HS-27A (cell line): ENCODE measurements at places on chromosomes 6 and 20.
A peak's percentile ranks its signal among the peaks of the same experiment; 100 is the strongest.

GRCh38 chr6:43091436-43091991 lies 15.4 kb downstream of the PTK7 start:
- DNase-seq: no peak

- no peak for DNase-seq
Observed at GRCh38 chr20:2163312-2163711, 61.7 kb downstream of the STK35 start.

DNA sequence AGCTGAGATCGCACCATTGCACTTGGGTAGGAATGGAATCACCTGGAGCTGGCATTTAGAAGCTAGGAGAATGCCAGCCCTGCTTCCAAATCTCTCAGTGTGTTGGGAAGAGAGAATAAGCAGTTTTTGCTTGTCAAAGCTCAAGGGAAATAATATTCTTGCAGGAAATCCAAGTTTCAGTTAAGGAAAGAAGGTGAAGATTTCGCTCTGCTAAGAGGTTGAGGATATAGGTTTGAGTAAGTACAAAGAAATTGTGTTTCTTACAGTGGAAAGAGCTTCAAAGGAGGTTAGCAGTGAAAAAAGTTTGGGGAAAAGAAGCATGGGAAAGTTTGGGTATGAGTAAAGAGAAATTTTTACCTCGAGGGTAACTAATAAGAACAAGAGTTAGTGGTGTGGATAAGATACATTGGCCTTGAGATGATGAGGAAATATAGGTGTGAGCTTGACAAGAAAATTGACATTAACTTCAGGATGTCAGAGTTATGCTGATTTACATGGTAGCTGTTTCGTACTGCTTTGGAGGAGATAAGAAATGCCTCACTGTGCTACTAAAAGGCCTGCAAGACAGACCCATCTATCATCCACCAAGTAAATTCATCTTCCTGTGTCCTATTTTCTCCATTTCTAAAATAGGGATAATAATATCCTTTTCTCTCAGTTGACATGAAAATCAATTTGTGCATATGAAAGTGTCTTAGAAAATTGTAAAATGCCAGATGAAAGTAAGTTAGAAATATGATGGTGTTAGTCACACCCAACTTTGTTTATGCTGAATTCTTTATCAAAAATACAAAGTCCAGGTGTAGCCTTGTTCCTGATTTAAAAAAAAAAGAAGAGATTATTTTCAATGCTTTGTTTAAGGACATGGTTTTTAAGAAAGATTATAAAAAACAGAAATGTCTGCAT lies 12.8 kb upstream of the HINT3 start:
- no peak for DNase-seq

GRCh38 chr20:22974354-22974753 lies 60.8 kb upstream of the SSTR4 start:
- no peak for DNase-seq

- no peak for DNase-seq
Observed at GRCh38 chr20:48721324-48722001, 106.3 kb downstream of the PREX1 start.

- no peak for DNase-seq
Observed at GRCh38 chr20:21507400-21508229, 6.2 kb downstream of the NKX2-2 start.

DNA sequence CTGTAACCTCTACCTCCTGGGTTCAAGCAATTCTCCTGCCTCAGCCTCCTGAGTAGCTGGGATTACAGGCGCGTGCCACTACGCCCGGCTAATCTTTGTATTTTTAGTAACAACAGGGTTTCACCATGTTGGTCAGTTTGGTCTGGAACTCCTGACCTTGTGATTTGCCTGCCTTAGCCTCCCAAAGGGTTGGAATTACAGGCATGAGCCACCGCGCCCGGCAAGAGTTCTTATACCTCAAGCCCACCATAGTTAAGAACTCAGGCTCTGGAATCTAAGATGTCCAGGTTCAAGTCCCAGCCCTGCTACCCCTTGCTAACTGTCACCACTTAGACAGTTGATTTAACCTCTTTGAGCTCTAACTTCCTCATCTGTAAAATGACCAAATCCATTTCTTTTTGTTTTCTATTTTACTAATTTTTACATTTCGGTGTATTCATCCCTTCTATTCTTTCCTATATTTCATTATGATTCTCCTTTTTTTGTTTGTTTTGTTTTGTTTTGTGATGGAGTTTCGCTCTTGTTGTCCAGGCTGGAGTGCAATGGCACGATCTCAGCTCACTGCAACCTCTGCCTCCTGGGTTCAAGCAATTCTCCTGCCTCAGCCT lies 104.8 kb upstream of the ZNF217 start:
- DNase-seq: no peak

DNA sequence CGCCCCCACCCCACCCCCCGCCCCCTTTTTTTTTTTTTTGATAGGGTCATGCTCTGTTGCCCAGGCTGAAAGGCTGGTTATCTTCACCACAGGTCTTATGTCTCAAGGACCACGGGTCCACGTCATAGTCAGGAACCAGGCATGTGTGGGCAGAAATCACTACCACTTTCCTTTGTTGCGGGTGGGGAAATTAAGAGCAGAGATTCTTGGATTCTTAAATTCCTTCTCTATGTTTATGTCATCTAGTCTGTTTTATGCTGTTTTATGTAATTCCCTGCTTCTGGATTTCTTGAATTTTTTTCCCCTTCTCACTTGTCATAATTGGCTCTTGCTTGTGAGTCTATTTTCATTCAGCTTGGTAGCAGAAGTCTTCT lies 25.8 kb upstream of the PLCG1 start:
- no peak for DNase-seq

DNA sequence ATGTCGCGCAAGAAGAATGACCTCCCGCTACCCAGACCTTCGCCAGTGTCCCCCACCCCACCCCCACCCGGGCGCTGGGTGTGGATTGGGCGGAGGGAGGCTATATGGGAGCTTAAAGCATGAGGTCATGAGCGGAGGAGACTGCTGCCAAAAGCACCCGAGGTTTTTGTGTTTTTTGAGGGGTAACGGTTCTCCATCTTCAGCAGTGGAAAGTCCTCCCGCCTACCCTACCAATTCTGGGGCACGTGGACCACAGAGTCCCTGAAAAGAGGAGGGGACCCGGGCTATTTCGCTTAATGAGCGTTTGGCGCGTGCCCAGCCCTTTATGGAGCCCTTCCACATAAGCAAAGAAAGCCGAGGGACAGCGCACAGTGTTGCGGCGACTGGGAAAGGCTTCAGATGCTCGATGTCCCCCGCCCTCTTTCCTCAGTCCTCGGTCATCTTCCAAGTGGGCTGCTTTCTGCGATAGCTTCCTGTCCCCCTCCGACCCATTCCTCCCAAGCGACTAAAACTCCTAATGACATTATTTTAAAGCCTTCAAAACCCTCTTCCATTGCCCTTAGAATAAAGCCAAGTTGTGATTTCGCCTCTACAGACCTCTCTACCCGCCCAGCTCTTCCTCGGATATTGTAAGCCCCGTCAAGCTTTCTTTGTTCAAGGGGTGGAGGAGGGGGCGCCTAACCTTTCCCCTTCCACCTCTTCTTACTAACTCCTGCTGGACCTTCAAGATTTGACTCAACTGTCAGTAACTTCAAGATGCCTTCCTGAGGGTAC lies 2.1 kb upstream of the TRERF1 start:
- DNase-seq: peak; percentile 61

- DNase-seq: no peak
Observed at GRCh38 chr20:57451431-57451794, 60.2 kb downstream of the RBM38 start.

- DNase-seq: no peak
Observed at GRCh38 chr6:156942266-156942665, 165.1 kb downstream of the ARID1B start.

DNA sequence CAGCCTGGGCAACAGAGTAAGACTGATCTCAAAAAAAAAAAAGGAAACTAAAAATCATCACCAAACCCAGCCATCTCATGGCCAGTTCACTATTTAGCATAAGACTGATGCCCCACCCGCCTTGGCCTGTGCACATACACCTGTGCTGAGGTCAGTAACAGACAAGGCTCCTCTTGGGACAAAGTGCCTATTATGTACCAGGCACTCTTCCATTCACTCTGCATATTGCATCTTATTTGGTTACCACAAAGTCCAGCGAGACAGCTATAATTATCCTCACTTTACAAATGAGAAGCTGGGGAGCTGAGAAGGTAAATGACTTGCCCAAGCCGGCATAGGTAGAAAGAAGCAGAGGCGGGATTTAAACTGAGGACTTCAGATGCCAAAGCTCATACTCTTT lies 3.8 kb downstream of the PTPRT start:
- DNase-seq: no peak

DNA sequence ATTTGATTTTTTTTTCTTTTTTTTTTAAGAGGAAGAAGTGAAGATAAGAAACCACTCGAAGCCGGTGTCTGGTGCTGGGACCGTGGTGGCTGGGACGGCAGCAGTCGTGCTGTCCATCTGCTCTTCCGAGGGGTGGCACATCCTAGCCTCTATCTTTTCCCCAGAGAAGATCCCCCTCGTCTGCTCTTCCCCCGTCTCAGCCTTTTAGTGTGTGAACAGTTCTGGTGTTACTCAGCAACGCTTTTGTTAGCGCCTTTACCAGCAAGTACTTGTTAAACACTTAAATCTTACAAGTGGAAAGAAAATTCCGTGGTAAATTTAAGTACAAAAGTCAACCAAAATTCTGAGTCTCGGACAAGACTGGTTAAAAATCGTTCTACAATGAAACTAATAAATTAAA lies 90.1 kb downstream of the RSPH3 start:
- no peak for DNase-seq

DNA sequence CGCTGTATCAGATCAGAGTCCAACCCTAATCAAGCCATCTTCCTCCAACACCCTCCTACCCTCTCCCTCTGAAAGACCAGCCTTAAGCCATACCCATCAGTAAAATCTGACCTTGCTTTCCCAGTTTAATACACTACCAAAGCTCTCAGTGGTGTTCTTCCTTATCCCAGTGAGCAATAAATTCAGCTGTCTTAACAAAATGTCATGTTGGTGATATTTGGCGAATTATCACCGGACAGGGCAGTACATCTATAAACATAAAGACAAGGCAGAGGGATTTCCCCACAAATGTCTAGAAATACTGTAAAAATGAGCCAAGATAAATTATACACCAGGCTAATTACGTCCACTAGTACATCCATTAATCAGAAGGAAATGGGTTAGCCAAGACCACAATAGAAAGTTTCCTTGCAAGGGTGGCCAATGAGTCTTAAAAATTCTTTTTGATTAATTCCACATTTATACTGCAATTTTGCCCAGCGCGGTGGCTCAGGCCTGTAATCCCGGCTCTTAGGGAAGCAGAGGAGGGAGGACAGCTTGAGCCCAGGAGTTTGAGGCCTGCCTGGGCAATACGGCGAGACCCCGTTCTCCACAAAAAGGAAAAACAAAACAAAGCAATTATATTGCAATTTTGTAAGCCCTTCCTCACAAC lies 905 bp downstream of the RARS2 start:
- no peak for DNase-seq

DNA sequence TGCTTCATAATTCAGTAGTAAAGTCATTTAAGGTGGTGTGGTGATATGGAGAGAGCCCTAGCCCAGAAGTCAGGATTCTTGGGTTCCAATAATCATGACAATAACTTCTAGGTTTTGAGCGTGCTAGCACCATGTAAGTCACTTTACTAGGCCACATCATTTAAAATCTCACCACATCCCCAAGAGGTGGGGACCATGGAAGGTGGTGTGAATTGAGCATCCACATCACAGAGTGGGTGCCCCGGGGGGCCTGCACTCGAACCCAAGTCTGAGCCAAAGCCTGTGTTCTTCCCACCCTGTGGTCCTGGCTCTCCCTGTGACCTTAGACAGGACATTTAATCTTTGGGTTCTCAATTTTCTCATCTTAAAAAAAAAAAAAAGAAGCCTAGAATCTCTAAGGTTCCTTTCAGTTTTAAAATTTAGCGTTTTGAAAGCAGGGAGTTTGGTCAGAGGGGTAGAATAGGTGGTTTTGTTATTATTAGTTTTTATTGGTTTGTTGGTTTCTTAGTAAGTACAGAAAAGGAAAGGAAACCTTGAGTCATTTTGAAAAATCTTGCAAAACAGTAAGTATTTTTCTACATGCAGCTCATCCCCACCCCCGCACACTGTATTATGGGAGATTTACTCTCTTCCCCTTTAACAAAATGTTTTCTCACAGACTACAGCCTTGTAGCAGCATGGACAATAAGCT lies 26.4 kb downstream of the ARMC2 start:
- DNase-seq: no peak

DNA sequence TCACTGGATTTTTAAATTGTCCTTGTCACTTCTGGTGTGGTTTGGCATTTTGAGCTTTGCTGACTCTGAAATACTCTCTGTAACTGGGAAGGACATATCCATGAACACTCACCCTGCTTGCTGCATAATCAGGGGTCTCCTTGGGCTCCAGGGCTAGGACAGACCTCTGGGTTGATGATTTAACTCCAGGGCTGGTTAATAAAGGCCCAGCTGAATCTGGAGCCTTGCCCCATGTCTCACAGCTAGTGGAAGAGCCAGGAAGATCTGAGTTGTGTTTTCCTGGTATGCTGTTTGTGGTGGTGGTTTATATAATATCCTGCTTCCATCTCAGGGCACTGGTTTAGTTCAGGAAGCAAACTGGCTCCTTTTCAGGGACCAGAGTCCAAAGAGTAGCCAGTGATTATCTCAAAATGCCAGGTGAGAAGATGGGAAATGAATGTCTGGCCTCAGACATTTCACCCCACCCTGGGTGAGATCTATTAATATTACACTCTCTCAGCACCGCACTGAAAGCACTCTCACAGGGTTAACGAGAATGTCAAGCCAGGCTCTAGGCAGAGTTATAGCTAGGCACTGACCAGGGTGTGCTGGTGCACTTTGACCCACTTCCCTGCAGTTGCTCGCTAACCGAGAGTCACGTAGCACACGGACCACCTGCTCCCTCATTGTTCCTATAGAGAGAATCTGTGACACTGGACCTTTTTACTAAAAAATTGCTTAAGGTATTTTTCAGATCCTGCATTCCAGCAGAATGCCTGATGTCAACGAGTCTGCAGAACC lies 90.1 kb upstream of the SLC22A16 start:
- no peak for DNase-seq

DNA sequence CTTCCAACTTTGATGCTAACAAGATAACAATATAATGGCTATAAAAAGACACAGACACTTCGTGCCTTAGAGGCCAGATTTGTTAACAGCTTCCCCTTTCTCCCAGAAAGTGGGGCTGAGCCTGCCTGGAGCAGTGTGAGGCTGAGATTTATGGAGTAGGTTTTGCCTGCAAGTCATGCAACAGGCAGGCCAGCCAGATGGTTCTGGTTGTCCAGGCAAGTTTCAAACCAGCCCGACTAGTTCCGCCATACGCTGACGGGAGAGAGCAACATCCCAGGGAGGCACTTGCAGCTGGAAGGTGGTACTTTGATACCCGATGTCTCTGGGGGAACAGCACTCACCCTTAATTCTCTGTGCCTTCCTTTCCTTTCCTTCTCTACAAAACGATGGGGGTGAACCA lies 81.3 kb upstream of the NAA20 start:
- DNase-seq: no peak
